ENCODE measurements at places on chromosomes 3 and 15.

DNA sequence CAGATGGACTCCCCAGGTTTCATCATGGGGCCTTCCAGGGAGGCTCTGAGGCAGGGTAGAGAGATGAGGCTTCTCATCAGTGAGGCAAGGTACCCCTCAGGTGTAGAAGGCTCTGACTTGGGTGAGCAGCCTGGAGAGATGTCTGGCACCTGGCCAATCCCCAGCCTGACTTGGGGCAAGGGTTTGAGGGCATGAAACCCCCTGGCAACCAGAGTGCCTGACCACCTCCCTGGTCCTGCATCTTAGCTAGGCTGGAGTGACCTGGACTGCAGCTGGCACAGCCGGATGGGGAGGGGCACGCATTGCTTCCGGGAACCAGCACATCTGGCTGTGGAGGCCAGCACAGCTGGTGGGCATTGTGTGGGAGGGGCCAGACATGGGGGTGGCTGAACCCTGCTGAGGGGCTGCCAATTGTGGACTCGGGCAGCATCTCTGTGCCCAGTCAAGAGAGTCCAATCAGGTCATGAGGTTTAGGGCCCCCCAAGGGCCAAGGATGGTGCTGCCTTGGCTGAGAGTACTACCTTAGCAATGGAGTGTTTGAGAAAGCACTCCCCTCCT is 1.9 kb downstream of the ZBTB47 start:
- no peak for DNase-seq

DNA sequence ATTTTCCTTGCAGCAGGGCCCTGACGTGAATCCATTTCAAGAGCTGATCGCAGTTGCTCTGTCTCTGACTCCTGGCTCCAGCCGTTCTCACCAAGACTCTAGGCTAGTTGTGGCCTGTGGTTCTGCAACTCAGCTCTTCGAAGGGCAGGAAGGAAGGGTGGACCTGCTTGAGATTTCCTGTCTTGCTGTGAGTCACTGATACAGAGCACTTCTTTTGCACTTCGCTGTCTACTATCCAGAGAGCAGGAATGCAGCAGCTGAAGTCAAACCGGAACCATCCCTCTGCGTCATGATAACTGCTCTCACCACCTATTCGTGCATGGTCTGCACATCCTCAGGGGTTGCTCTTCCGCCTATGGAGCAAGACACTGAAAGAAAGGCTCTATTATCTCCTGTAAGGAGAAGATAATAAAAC is 59.7 kb downstream of the RAP2B start:
- no peak for DNase-seq

- no peak for DNase-seq
Observed at GRCh38 chr3:197028728-197029510, 698 bp downstream of the MELTF start.

DNA sequence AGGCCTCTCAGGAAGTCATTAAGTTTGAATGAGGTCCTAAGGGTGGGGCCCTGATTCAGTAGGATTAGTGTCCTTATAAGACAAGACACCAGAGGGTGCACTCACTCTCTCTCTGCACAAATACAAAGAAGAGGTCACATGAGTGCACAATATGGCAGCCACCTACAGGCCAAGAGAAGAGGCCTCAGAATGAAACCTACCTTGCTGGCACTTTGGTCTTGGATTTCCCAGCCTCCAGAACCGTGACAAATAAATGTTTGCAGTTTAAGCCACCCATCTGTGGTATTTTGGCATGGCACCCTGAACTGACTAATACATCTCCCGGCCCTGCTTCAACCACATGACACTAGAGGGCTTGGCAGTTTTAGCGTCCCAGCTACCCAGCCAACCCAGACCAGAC is 73.9 kb upstream of the CHRNB4 start:
- no peak for DNase-seq

- DNase-seq: no peak
Observed at GRCh38 chr15:93460717-93461116, 371.7 kb upstream of the RGMA start.

DNA sequence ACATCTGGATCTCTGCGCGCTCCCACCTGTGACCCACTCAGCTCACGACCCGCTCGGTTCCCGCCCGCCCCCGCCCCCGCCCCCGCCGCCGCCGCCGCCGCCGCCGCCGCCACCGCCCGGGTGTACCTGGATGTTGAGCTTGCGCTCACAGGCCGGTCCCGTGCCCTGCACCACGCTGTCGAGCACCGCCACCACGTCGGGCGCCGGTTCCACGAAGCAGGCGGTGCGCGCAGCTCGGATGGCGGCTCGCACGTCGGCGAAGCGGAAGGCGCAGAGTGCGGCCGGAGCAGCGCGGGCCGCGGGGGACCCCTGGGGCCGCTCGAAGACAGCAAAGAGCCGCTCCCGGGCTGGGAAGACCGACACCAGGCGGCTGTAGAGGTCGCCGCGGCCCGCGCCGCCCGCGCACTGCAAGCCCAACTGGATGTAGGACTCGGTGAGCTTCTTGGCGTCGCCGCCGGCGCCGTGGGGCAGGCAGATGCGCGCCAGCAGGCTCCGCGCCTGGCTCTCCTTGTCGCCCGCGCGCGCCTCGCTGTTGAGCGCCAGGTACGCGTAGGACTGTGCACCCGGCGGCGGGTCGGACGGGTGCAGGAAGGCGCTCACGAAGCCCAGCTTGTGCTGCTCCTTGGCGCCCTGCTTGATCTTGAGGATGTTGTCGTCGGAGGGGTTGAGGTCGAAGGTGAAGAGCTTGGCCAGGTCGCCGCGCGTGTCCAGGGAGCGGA is 1.1 kb downstream of the PLXND1 start:
- DNase-seq: peak; percentile 71

GRCh38 chr3:186782542-186783057 is 777 bp upstream of the EIF4A2 start:
- DNase-seq: no peak

- peak; percentile 10 for DNase-seq
Observed at GRCh38 chr3:115550285-115550761, 73.0 kb upstream of the GAP43 start.

GRCh38 chr3:158084651-158085050 is 21.6 kb downstream of the SHOX2 start:
- no peak for DNase-seq

DNA sequence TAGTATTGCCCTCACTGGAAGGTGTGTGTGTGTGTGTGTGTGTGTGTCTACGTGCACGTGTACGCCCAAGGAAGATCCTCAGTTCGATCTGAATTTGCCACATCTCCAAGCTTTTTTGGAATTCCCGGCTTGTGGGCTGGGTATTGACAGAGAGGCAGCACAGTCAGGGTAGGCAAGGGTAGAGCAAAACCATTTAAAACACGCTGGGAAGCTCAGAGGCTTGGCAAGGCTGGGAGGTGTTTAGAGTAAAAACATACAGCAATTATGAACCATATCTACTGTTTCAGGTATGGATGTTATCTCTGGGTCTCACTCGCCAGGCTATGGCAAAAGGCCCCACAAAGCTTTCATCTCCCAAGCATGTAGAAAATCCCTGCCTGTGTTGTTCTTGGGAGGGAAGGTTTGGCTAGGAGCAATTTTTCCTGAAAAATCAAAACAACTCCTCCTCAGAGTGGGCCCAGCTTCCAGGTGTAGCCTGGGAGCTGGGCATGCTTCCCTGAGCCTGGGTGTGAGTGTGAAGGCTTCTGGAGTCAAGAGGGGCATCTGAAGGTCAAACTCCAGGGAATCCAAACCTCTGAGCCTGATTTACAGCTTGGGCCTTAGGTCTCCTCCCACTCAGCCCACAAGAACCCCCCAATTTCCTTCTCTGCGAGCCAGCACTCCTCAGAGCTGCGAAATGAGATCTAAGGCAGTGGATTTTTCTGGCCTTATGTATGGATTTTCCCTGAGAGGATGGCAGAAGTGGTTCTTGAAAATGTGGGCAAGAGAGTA is 244.8 kb upstream of the TPRG1 start:
- no peak for DNase-seq

DNA sequence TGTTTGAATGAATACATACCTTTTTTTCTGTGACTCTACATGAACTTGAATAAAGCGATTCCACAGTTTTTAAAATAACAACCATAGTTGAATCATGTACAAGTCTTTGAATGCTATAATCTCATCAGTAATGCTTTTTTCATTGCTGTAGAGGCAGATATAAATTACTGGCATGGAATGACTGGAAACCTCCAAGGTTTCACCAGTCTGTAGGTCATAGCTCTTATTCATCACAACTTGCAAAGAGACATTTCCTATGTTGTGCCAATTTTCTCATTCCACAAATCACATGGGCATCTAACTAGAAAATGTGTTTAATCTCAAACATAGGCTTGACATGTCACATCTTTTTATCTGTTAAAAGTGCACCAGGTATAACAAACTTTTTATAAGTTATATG is 407.1 kb upstream of the KCNMB2 start:
- no peak for DNase-seq

- no peak for DNase-seq
Observed at GRCh38 chr15:67805008-67805665, 20.2 kb upstream of the SKOR1 start.

DNA sequence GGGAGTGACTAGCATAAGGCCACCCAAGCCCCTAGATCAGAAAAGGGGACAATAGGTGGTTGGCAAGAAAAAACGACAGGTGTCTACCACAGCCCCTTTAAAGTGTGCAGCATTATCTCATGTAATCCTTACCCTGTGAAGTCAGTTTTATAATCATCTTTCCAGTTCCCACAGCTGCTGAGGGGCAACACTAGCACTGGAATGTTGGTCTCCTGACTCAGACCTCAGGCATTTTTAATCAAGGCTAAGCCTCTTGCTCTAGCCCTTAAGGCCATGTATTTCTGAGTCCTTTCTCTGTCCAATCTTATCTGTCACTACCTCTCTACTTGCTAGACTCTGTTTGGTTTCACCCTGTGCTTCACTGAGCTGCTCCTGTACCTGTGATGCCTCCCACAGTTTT is 171.7 kb downstream of the TLE3 start:
- DNase-seq: no peak

DNA sequence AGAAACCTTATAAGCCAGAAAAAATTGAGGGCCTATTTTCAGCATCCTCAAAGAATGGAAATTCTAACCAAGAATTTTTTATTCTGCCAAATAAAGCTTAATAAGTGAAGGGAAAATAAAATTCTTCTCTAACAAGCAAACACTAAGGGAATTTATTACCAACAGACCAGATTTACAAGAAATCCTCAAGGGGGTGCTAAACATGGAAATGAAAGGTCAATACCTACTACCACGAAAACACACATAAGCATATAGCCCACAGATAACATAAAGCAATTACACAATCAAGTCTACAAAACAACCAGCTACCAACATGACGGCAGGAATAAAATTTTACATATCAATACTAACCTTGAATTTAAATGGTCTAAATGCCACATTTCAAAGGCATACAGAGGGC is 883.5 kb downstream of the SI start:
- no peak for DNase-seq

DNA sequence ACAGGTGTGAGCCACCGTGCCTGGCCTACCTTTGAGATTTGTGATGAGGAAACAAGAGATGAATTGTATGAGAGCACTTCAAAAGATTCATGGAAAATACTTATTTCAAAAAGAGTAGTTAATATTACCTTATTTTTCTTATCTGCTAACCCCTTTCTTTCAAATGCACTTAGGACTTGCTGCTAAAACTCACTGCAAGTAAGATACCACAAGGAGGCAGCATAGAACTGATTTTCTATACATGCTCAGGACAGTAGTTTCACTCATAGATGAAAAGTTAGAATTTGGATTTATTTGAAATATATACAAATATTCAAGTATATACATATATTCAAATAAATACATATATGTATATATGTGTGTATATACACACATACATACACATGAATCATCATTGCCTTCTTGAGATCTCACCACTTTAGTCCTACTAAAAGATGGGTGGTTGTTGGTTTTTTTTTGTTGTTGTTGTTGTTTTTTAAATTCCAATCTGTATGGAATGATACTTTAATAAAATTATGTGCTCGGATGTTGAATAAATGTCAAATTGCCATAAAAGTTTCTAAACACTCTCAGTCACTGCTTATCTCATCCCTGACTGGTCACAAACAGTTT is 2.4 kb downstream of the CCNDBP1 start:
- DNase-seq: no peak

- no peak for DNase-seq
Observed at GRCh38 chr15:58535337-58535736, 103.5 kb downstream of the LIPC start.

GRCh38 chr3:41574900-41575299 is 375.6 kb downstream of the CTNNB1 start:
- no peak for DNase-seq

GRCh38 chr3:145124900-145125678 is 1035.9 kb downstream of the PLOD2 start:
- DNase-seq: no peak

- DNase-seq: no peak
Observed at GRCh38 chr3:154884952-154885351, 195.2 kb upstream of the MME start.

GRCh38 chr3:197139586-197139985 is 110.0 kb upstream of the MELTF start:
- no peak for DNase-seq

- DNase-seq: no peak
Observed at GRCh38 chr3:9041626-9042025, 78.4 kb upstream of the RAD18 start.

DNA sequence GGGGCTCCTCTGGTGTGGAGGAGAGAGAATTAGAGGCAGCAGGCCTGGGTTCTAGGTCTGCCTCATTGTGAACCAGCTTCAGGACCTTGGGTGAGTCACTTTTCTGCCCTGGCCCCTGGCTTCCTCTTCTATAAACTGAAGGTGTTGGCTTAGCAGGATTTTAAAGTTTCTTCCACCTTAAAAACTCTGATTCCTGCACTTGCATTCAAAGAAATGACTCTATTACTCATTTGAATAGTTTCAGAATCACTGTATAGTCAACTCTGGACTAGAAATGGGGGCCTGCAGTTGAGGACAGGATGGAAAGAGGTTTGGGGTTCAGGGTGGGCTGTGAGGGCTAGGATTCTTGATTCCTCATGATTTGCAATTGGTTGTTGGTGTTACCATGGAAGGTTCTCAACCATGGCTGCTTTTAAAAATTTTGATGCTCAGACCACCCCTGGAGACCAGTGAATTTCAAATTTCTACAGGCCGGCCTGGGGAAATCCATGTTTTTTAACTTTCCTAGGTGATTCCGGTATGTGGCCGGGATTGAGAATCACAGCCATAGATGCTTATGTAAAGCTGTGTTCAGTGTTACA is 19.9 kb downstream of the SMAD3 start:
- no peak for DNase-seq

- DNase-seq: peak; percentile 20
Observed at GRCh38 chr15:75232252-75232813, 25.8 kb upstream of the GOLGA6C start.

GRCh38 chr3:196174652-196175051 is 36.5 kb downstream of the ZDHHC19 start:
- DNase-seq: no peak

DNA sequence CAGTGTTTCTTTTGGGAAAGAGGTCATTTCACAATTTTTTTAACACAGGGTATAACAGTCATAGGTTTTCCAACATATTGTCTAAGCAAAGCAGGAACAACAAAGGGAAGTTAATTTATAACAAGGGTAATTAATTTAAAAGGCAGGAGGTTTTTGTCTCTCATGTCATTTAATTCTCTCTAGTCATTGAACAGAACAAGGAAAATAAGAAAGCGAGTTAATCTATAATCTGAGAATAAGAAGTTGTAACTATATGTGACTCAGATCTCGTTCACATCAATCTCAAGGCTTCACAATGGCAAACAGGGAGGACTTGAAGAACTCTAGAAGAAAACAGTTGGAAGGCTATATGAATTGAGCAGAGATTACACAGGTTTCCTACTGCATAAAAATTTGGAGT is 579.8 kb upstream of the CCDC54 start:
- no peak for DNase-seq
